T-cell (primary cell): ENCODE measurements at places on chromosomes 6 and 20. TPM values are rescaled to one million over a fixed set of nuclear protein-coding genes. Genes with fewer than 3 reads are reported as not detected.

- peak overlapping the region; percentile 89 for H3K27ac ChIP-seq
- H3K4me3 ChIP-seq = peak overlapping the region; percentile 25
- no peaks in the 10 kb centered on the region for H3K27me3 ChIP-seq
- DNase-seq = peak; percentile 45
- no peaks in the 10 kb centered on the region for H3K36me3 ChIP-seq
Observed at GRCh38 chr6:52390361-52390727, 28.4 kb downstream of the PAQR8 start.

DNA sequence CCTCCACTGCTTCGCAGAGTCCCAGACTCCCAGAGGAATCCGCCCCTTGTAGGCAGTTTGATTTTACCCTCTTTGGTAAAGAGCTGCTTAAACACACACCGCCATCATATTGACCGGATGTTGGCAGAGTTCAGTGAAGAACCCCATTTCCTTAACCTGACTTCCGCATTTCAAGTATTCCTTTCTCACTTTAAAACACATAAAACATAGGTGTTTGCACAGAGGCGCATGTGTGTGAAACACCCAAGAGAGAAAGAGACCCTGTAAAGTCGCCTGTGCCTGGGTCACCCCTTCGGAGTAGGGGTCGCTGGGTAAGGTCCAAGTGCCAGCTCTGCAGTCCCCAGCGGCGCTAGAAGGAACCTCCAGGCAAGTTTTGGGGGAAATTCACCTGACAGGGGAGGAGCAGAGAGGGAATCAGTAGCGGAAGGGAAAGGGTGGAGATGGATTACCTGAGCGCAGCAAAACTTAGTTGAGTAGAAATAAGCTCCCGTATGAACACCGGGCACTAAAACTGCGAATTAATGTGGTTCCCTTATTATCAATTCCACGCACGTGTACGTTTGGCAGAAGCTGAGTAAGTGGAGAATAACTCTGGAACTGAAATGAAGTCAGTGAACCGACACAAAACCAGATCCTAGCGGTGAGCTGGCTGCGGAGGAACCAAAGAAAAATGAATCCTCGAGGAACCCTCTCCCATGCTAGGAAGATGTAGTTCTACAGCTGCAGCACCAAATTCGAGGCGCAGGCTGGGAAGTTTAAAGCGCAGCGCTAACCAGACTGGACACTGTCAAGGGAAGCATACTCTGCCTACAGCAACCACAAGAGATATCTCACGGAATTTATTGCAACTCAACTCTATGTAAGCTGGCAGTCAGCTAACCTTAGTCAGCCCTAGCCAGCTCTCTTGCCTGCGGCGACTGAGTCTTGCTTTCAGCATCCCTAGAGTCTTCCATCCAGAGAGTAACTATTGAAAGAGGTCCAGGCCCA is 3.5 kb upstream of the HTR1B start:
- H3K4me1 ChIP-seq = no peaks in the 10 kb centered on the region
- H3K4me3 ChIP-seq = peak overlapping the region; percentile 45
- H3K27ac ChIP-seq = no peak overlapping the region
- no peaks in the 10 kb centered on the region for H3K36me3 ChIP-seq

DNA sequence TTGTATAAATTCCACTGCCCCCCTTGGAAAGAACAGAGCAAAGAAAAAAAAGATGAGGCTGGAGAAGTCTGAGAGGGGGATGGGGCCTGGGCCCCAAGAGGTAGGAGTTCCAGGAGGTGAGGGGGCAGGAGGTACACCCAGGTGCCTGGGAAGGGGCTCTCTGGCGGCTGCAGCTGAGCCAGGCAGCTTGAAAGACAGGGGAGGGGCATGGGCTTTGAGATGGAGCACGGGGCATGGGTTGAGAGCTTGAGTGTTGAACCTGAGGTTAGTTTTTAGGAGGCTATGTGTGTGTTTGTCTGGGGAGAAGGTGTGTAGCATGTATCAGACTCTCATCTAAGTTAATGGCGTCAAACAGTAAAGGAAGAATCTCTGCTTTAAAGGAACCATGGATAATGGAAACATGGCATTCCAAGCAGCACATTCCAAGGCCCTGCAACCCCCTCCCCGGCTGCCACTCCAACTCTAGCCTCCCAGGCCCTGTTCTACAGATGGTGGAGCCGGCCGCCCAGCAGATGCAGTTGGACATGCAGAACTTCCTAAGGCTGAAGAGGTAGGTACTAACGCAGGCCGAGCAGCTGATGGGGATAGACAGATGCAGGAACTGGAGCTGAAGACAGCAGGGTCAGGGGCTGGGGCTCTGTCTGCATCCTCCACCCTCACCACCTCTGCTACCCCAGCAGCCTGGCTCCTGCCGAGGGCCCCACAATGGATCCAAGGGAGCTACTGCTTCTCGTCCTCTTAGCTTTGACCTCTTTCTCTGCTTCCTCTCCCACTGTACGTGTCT is 42.1 kb downstream of the MDFI start:
- H3K27me3 ChIP-seq = peaks cover 36% of the 10 kb centered on the region
- peaks cover under 1% of the 10 kb centered on the region for H3K36me3 ChIP-seq
- H3K4me3 ChIP-seq = no peak overlapping the region
- H3K27ac ChIP-seq = no peak overlapping the region
- DNase-seq = no peak

- no peak overlapping the region for H3K27ac ChIP-seq
- no peaks in the 10 kb centered on the region for H3K4me1 ChIP-seq
- DNase-seq = no peak
- no peaks in the 10 kb centered on the region for H3K27me3 ChIP-seq
- H3K36me3 ChIP-seq = no peaks in the 10 kb centered on the region
- H3K4me3 ChIP-seq = no peak overlapping the region
Observed at GRCh38 chr6:46059608-46060007, 43.9 kb upstream of the CLIC5 start.

GRCh38 chr6:7661364-7661763 is 64.5 kb upstream of the BMP6 start:
- DNase-seq = no peak
- H3K4me3 ChIP-seq = no peak overlapping the region
- H3K4me1 ChIP-seq = no peaks in the 10 kb centered on the region

GRCh38 chr6:35139924-35140638 is 1.1 kb downstream of the TCP11 start:
- no peaks in the 10 kb centered on the region for H3K36me3 ChIP-seq
- H3K27me3 ChIP-seq = peaks cover 16% of the 10 kb centered on the region
- no peak overlapping the region for H3K4me3 ChIP-seq

Gene ADAM33
- total RNA-seq = not detected

Gene BHLHE23
- not detected for total RNA-seq
